Effector memory CD8-positive, alpha-beta T cell (primary cell): ENCODE measurements at places on chromosomes 2 and 18.

DNA sequence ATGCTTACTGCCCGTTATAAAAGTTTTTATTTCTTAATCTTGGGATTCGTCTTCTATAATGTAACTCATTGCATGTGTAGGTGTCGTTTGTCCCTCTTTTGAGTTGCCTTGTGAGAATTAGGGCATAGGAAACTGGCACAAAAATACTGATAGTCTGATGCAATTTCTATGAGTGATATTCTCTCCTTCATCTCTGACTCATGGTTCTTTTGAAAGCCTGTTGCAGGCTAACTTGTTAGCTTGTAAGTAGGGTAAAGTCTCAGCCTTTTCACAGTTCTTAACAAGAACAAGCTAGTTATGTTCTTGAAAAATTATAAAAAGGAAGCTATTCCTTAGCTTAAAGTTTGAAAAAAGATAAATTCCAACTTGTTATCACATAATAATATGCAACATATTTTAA is 1085.4 kb upstream of the NRXN1 start:
- no peak for DNase-seq

DNA sequence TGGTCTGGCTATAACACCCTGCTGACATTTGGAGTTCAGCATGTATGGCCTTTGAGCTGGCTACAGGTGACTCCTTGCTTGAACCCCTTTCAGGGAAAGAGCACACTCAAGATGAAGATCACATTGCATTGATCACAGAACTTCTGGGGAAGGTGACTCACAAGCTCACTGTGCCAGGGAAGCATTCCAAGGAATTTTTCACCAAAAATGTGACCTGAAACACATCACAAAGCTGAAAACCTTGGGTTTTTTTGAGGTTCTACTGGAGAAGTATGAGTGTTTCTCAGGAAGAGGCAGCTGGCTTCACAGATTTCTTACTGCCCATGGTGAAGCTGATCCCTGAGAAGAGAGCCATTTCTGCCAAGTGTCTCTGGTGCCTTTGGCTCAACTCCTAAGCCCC is 879.0 kb downstream of the CBLN2 start:
- DNase-seq: no peak

GRCh38 chr2:143078104-143078503 is 51.1 kb upstream of the ARHGAP15 start:
- no peak for DNase-seq

DNA sequence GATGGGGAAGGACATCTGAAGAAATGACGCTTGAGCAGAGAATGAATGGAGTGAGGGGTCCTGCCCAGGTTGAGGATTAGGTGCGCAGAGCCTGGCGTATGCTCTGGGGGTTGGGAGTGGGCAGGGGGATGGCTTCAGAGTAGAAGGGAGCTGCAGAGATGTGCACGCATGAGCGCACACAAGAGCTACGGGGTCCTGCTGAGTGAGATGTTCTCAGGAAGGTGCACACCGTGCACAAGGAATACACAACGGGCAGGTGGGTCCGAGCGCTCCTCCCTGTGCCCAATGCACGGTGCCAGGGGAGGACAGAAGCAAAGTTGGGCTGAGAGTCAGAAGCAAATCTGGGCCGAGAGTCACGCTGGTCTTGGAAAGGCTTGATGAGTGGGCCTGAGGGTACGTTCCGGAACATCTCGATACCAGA is 25.5 kb downstream of the TWIST2 start:
- DNase-seq: no peak
